ENCODE measurements at places on chromosomes 1 and 21.

GRCh38 chr1:224767676-224768075 is 151.6 kb downstream of the CNIH3 start:
- no peak for DNase-seq

DNA sequence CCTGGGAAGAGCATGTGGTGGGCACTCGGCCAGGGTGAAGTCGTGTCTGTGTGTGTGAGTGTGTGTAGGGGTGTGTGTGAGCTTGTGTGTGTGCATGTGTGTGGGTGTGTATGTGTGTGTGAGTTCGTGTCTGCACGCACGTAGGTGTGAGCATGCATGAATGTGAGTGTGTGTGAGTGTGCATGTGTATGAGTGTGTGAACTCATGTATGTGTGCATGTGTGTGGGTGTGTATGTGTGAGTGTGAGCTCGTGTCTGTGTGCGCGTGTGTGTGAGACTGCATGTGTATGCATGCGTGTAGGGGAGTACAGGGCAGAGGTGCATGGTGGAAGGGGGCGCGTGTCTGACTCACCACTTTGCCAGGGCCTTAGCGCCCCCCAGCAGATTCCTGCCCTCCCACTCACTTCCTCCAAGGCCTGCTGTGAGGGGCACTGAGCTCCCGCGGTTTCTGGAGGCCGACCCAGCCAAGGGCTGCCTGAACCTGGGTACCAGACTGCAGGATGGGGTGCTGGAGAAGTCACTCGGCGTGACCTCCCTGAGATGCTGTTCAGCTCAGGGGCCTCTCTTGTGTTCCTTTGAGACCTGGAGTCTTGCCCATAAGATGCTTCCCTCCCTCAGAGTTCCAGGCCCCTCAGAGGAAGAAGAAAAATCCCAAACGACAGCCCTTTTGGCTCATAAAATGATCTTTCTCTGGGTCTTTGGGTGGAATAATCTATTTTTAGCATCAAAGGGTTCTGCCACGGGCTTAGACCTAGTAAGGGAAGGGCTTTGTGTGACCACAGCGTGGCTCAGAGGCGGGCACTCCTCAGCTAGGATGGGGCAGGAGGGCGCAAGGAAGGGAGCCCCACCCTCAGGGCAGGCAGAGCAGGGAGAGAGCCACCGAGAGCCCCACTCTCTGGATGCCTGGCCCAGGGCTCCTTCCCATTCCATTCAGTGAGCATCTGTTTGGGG is 41.1 kb upstream of the RUNX3 start:
- DNase-seq: no peak

DNA sequence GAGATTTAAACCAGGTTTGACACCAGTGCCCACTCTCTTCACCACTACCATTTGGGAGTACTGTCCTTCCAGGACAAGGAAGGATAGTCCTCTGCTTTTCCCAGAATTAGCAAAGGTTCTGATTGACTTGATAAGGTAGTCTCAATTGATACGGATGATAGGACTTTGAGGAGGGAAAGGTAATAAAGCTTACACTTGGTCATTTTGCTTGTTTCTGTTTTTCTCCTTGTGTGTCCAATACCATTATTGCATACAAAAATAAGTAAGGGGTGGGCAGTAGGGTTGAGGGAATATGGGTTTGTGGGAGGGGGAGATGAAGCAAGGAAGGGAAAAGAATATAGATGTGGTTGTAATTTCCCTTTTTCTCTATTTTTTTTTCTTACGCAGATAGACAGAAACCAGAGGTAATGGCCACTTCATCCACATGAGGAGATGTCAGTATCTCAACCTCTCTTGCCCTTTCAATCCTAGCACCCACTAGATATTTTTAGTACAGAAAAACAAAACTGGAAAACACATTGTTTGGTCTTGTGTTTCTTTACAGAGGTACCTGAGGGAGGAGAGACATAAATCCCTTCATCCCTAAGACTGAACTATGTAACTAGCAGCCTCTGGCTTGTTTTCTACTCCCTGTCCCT is 2.6 kb downstream of the C1orf56 start:
- DNase-seq: no peak

DNA sequence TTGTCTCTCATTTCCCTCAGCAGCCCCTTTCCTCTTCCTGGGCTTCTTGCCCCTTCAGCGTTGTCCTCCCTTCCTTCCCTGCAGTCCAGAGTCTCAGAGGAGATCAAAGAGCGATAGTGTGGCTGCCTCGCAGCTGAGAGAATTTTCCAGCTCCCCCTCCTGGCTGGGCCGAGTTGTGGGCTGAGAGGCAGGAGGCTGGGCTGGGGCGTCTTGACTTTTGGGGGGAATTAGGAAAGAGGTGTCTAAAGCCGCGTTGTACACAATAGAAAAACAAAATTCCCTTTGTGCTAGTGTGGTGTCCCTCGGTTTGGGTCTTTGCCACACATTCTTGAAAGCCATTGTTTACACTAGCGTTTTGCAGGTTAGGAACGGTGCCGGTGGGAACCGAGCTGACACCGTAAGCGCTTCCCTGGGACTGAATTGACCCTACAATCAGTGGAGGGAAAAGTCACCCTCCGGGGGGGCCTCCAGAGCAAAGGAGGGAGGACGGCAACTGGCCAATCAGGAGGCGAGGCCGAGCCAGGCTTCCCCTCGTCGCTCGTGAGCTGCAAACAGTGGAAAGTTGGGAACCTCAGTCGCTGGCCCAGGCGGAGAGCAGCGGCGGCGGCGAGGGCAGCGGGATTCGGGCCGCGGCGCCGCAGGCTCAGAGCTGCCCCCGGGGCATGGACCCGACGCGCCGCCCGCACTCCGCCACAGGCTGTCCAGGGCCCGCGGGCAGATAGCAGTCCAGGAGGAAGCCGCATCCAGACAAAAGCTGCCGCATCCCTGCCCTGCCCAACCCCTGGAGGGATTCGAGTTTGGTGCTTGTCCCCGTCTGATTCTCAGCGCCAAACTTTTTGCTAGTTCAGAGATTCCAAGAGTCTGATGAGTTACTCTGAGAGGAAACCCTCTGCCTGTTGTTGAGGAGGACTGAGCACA is at the start of gene HMCN1:
Gene HMCN1 (plus strand): TSS at position 574 of the 918 bp plus-strand sequence. CDS start 389 bp downstream, outside the sequence.
- peak; percentile 82 for DNase-seq

- DNase-seq: no peak
Observed at GRCh38 chr21:39553331-39553730, 59.4 kb upstream of the B3GALT5 start.

DNA sequence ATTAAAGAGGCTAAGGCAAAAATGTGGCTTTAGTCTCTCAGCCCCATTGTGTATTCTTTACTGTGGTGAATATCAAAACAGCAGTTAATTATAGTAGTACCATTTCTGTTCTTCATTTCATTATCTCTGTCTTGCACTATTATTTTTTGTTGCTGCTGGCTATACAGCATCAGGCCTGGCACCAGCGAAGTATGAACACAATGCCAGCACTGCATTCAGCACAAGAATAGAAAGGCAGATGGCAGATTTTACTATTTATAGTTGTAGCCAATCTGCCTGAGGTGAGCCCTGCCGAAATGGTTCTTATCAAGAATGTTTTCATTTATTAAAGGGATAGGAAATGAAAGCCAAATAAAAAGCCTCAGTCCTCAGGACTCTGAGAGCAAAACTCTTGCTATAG is 72.1 kb downstream of the GPR52 start:
- DNase-seq: no peak

GRCh38 chr1:53079251-53079650 is 17.2 kb downstream of the PODN start:
- no peak for DNase-seq

DNA sequence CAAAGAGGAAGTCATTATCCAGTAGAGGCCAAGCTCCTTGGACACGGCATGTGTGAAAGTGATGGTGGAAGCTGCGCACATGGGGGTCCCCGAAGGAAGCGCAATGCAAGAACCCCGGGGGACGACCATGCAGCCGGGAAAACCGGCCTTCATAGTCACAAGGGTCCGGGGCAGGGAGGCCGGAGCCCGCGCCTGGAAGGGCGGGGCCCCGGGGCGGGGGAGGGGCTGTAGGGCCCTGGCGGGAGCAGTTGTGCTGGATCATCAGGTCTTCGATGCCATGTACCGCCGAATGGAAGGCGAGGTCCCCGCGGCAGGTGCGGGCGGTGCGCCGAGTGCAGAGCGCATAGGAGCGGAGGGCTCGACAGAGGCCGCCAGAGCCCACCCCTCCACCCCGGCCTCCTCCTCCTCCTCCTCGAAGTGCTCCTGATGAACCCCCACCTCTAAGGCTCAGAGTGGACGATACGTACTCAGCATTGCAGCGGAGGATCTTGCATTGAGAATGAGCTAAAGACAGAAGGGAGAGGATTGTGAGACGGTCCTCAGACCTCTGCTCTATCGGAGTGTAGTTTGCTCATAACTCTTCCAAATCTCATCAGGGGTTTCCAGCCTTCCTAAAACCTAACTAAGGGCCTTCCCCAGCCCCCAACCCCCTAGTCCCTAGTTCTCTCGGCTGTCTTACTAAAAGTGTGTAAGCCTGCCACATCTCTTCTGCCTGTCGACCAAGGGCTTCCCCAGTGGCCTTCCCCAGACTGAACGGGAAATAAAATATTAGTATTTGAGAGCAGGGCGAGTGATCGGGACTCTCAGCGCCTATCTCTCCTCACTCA is 2.1 kb downstream of the HJV start:
- no peak for DNase-seq
